ENCODE measurements at places on chromosomes 1 and 21. TPM values are rescaled to one million over a fixed set of nuclear protein-coding genes. Genes with fewer than 3 reads are reported as not detected.
A peak's percentile ranks its signal among the peaks of the same experiment; 100 is the strongest.

- H3K27me3 ChIP-seq: no peaks in the 10 kb centered on the region
- no peak overlapping the region for H3K4me3 ChIP-seq
Observed at GRCh38 chr1:167198518-167199133, 22.1 kb upstream of the POU2F1 start.

GRCh38 chr1:117268535-117269455 is 58.1 kb upstream of the VTCN1 start:
- H3K4me3 ChIP-seq: no peak overlapping the region
- no peaks in the 10 kb centered on the region for H3K27me3 ChIP-seq
- no peaks in the 10 kb centered on the region for H3K4me1 ChIP-seq
- DNase-seq: no peak

DNA sequence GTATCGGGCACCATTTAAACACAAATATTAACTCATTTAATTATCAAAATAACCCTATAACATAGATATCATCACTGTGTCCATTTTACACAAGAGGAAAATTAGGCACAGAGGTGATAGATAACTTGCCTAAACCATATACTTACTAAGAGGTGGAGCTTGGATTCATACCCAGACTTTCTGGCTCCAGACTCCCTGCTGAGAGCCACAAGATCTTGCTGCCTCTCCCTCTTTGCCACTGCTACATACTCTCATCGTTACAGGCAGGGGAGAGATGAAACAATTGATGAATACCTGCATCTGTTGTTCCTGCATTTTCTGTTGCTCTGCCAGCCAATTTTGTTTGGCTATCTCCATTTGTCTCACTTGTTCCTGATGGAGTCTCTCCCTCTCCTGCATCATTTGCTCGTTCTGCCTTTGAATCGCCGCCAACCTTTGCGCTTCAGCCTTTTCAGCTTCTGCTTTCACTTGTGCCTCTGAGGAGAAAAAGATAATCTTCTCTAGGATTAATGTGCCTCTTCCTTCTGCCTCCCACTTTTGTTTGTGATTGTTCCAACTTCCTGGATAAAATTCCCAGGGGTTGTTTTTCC is 10.6 kb downstream of the GBP5 start:
- H3K27ac ChIP-seq: peak overlapping the region; percentile 28
- peaks cover 35% of the 10 kb centered on the region for H3K4me1 ChIP-seq
- no peak for DNase-seq
- no peak overlapping the region for H3K4me3 ChIP-seq

Gene FAM20B
- 25.5 TPM for total RNA-seq

Gene WNT4
- not detected for total RNA-seq

GRCh38 chr1:244456586-244456985 is 4.5 kb upstream of the CATSPERE start:
- H3K4me3 ChIP-seq: no peak overlapping the region
- H3K4me1 ChIP-seq: peaks cover 15% of the 10 kb centered on the region
- H3K27ac ChIP-seq: no peak overlapping the region
- no peak for DNase-seq
- H3K36me3 ChIP-seq: no peaks in the 10 kb centered on the region
- no peaks in the 10 kb centered on the region for H3K27me3 ChIP-seq

- no peaks in the 10 kb centered on the region for H3K4me1 ChIP-seq
- no peak for DNase-seq
- H3K27me3 ChIP-seq: peaks cover 4% of the 10 kb centered on the region
- no peak overlapping the region for H3K27ac ChIP-seq
Observed at GRCh38 chr1:230493264-230493663, 67.1 kb upstream of the PGBD5 start.

- no peaks in the 10 kb centered on the region for H3K4me1 ChIP-seq
- H3K27ac ChIP-seq: no peak overlapping the region
- H3K36me3 ChIP-seq: no peaks in the 10 kb centered on the region
- no peak for DNase-seq
- H3K27me3 ChIP-seq: peaks cover 6% of the 10 kb centered on the region
Observed at GRCh38 chr1:30842697-30843354, 65.7 kb downstream of the SDC3 start.

DNA sequence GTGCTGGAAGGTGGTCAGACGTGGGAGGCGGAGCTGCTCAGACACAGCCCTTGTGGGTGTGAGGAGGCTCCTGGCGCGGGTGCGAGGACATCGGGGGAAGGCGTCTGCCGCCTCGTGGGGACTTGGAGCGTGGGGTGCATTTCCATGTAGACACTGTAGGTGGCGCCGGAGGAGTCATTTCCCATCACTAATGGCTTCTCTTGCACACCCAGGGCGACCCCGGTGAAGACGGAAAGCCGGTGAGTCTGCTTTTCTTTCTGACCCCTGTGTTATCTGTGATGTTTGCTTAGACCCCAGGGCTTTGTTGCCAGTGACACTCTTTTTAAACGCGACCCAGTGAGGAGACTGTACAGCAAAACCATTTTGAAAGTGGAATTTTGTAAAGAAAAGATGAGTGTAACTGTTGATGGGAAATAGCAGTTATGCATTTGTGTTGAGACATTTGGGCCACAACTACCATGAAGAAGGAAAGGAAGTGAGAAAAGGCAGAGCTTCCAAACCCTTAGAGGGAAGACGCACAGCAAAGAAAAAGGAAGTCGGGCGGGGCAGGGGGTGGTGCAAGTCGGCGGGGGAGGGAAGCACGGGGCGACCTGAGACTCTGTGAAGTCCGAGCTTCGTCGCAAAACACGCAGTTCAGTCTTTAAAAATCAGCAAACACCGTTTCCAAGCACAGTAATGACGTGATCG is 64.0 kb downstream of the SLC19A1 start:
- H3K36me3 ChIP-seq: no peaks in the 10 kb centered on the region
- H3K27me3 ChIP-seq: peaks cover 2% of the 10 kb centered on the region
- peak; percentile 62 for DNase-seq
- H3K4me1 ChIP-seq: peaks cover 27% of the 10 kb centered on the region
- H3K27ac ChIP-seq: peak overlapping the region; percentile 85
- H3K4me3 ChIP-seq: peak overlapping the region; percentile 43

GRCh38 chr1:208985231-208985630 is 598.3 kb upstream of the CAMK1G start:
- peaks cover 3% of the 10 kb centered on the region for H3K4me1 ChIP-seq
- no peak for DNase-seq
- no peak overlapping the region for H3K27ac ChIP-seq
- no peak overlapping the region for H3K4me3 ChIP-seq
- no peaks in the 10 kb centered on the region for H3K36me3 ChIP-seq

GRCh38 chr1:56432166-56432971 is 147.0 kb downstream of the PLPP3 start:
- no peak for DNase-seq
- no peaks in the 10 kb centered on the region for H3K4me1 ChIP-seq
- no peak overlapping the region for H3K27ac ChIP-seq
- H3K27me3 ChIP-seq: peaks cover 2% of the 10 kb centered on the region
- H3K36me3 ChIP-seq: no peaks in the 10 kb centered on the region

DNA sequence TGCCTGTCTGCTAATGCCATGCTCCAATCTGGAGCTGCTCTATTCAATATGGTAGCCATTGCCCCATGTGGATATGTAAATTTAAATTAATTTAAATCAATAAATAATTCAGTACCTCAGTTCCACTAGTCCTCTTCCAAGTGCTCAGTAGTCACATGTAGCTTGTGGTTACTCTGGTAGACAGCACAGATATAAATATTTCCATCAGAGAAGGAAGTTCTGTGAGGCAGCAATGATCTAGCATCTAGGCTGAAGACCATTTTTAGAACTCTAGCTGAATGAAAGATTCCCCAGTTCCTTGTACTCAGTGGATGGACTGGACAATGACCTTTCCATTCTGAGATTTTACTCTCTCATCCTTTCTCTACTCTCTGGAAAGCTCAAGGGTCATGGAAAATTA is 25.8 kb upstream of the CAPZB start:
- no peaks in the 10 kb centered on the region for H3K36me3 ChIP-seq
- no peak overlapping the region for H3K4me3 ChIP-seq
- no peak overlapping the region for H3K27ac ChIP-seq
- H3K27me3 ChIP-seq: no peaks in the 10 kb centered on the region
- peaks cover 6% of the 10 kb centered on the region for H3K4me1 ChIP-seq

GRCh38 chr1:34970220-34970735 is 14.9 kb downstream of the TMEM35B start:
- no peak for DNase-seq
- peaks cover 15% of the 10 kb centered on the region for H3K4me1 ChIP-seq
- H3K27ac ChIP-seq: no peak overlapping the region
- H3K4me3 ChIP-seq: no peak overlapping the region

Gene GSTM1
- total RNA-seq: 43.3 TPM

Gene KLF17
- not detected for total RNA-seq

Gene EFNA1
- total RNA-seq: 4.7 TPM

Gene C1orf185
- not detected for total RNA-seq

Gene PTGER3
- 0.10 TPM for total RNA-seq

DNA sequence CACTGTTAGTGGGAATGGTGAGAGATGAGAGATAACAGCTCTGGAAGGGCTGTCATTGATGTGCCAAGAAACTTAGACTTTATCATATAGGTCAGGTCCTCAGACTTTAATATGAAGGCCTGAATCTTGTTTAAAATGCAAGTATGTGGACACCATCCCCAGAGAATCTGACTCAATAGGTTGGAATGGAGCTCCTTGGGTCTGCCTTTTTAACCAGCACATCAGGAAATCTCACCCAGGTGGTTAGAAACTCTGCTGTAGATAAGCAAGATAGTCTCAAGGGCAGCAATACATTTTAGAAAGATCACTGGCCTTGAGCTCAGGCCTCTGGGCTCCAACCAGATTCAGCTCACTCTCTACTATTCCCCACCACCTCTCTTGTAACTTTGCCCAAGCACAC is 180.4 kb downstream of the SLC44A5 start:
- H3K36me3 ChIP-seq: no peaks in the 10 kb centered on the region
- H3K27me3 ChIP-seq: no peaks in the 10 kb centered on the region
- H3K27ac ChIP-seq: no peak overlapping the region

Gene TSPAN1
- total RNA-seq: not detected

DNA sequence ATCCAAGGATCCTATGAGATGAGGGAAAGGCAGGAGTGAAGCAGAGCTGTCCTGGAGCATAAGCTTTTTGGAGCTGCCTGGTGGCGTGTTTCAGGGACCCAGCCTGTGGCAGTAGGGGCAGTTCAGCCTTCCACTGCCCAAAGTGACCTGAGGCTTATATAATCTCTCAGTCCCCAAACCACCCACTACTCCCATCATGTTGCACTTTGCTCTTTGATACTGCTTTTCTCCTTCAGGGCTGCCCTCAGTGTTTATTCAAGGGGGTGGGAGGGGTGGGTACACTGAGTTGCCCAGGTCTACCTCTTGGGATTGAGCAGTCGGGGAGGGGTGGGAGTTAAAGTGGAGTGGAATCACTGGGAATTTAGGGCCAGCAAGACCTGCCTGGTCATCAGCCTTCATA is 9.3 kb downstream of the HCN3 start:
- no peaks in the 10 kb centered on the region for H3K36me3 ChIP-seq
- DNase-seq: no peak
- no peak overlapping the region for H3K27ac ChIP-seq
- H3K27me3 ChIP-seq: no peaks in the 10 kb centered on the region
- no peak overlapping the region for H3K4me3 ChIP-seq

- H3K27ac ChIP-seq: no peak overlapping the region
- DNase-seq: no peak
- no peaks in the 10 kb centered on the region for H3K4me1 ChIP-seq
- H3K4me3 ChIP-seq: no peak overlapping the region
- no peaks in the 10 kb centered on the region for H3K27me3 ChIP-seq
Observed at GRCh38 chr1:195663549-195664280, 944.5 kb downstream of the KCNT2 start.

DNA sequence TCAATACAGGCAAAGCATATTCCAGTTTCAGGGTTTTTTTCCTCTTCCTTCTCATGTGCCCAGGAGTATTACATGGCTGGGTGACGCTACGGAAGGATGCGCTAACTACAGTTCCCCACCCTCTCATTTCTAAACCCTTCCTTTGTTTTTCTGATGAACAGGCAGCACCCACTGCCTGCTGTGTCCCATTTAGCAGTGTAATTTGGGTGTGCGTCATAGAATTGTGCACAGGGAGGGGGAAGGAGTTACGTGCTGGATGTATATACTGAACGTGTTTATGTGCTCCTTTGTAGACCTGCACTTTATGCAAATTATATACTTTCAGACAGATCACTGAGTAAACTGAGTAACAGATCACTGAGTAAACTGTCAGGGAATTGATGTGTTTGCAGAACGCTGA is 44.5 kb downstream of the ELAPOR1 start:
- DNase-seq: no peak
- H3K36me3 ChIP-seq: no peaks in the 10 kb centered on the region
- H3K27me3 ChIP-seq: no peaks in the 10 kb centered on the region
- peaks cover 10% of the 10 kb centered on the region for H3K4me1 ChIP-seq
- no peak overlapping the region for H3K4me3 ChIP-seq

DNA sequence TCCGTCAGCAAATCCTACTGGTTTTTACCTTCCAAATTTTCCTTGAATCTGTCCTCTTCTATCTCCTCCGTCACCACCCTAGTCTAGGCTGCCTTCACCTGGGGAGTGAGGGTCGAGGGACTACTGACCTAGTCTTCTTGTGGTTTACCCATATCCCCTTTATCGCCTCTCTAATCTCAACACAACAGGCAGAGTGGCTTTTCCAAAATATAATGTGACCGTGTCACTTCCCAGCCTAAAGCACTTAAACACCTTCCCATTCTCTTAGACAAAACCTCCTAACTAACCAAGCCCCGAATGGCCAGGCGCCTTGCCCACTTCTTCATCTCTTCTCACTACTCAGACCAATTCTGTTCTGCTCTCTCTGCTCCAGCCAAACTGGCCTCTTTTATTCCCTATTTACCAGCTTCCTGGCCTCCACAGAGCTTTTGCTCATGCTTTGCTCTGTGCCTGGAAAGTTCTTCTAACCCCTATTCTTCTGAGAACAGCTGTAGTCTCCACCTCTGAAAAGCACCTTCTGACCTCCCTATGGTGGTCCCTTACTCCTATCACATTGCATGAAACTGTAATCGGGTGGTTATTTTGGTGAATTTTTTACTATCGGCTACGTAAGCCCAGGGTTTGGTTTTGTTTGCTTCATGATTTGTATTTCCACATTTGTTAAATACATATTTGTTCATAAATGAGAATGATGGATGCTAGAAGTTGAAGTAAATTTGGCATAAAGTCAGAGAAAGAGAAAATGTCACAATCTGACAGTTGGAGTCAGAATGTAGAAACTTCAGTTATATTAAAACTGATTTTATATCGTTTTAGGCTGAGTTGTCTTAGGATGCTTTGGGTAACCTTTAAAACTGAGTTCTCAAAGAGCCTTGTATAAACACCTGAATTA is 1.2 kb upstream of the NBPF1 start:
- peaks cover 21% of the 10 kb centered on the region for H3K27me3 ChIP-seq
- H3K27ac ChIP-seq: no peak overlapping the region
- no peak overlapping the region for H3K4me3 ChIP-seq

Gene EYA3
- total RNA-seq: 16.7 TPM

- DNase-seq: no peak
- peaks cover 27% of the 10 kb centered on the region for H3K36me3 ChIP-seq
- no peaks in the 10 kb centered on the region for H3K4me1 ChIP-seq
- no peaks in the 10 kb centered on the region for H3K27me3 ChIP-seq
- H3K27ac ChIP-seq: no peak overlapping the region
- no peak overlapping the region for H3K4me3 ChIP-seq
Observed at GRCh38 chr1:162590101-162590500, 28.6 kb downstream of the UAP1 start.

Gene PCP4L1
- total RNA-seq: not detected

Data from T-cell (primary cell).